Activated CD8-positive, alpha-beta memory T cell treated with anti-CD3 and anti-CD28 coated beads, Interleukin-2, amount 50 U/mL, for 48 hours (primary cell): ENCODE measurements at places on chromosomes 4 and X.
A peak's percentile ranks its signal among the peaks of the same experiment; 100 is the strongest.

DNA sequence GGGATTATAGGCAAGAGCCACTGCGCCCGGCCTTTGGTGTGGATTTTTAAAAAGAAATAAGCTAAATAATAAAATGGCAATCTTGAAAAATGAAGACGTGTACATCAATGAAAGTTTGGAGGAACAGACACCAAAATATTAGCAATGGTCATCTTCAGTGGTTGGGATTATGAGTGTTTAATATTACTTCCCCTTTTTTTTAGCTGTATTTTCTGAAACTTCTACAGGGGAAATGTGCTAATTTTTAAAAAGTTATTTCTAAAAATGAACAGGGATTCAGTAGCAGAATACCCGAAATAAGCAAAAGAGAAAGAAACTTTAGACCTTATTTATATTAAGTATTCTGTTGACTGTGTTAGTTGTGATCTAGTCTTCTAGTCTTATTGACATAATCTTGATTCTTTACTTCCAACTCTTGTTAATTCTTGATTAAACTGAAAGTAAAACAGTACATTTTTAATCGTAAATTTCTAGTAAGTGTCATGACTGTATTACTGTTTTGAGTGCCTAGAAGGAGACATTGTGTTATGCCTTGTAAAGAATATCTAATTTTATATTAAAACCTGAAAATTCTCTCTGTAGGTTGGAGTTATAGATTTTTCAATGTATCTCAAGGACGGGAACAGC is 51.3 kb downstream of the RUFY3 start:
- DNase-seq, result no peak

GRCh38 chr4:76533314-76533713 is 98.3 kb downstream of the SHROOM3 start:
- DNase-seq, result no peak

DNA sequence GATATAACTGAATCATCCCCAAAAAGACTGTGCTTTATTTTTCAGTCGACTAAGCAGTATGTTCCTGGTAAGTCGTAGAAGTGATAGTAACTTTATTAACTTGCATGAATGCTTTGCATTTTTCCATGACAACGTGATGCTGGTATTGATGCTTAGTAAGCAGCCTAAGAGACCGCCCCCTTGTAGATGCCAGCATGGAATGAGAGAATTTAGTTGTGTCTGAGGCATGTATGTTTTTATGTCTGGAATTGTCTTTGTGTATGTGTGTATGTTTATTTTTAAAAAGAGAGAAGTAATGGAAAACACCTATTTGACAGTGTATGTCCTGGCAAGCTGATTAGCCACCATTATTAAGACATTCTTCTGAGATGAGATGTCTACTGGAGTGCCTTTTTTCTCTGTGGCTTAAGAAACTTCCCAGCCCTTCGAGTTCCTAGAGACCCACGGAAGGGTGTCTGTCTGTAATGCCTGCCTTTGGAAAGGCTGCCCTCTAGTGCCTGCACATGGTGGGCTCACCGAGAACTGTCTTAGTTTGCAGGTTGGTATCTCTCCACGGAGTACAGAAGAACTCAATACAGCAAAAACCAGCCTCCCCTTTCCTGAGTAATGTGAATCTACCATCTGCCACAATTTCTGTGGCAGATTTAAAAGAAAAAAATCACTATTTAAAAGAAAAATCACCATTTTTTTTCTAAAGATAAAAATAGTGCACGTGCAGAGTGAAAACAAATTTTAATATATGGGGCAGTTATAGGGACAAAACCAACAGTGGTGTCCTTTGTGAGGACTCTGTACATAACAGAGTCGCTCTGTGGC is 85.9 kb downstream of the AASDH start:
- DNase-seq, result peak; percentile 58

DNA sequence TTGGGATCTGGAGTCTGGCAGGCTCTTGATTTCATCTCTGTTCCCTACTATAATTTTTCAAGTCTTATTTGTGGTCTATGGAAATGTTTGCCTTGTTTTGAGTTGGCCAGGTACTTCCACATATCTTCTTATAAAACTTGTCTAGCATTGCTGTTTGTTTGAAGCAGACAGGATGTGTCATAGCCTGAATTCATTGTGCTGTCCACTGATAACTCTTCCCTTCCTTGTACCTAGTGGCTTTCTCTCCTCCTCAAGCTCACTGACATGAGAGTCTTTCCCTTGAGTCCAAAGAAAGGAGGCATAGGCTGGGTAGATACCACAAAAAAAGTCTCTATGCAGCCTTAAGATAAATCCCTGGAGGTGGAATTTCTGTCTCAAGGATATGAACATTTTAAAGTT is 59.2 kb upstream of the FAM241A start:
- DNase-seq, result no peak

GRCh38 chr4:7043284-7044136 is at the start of gene TADA2B:
Gene TADA2B (plus strand): TSS chr4:7043372. CDS start chr4:7043580, 208 bp downstream.
- peak; percentile 78 for DNase-seq

- no peak for DNase-seq
Observed at GRCh38 chr4:52265781-52266525, 214.8 kb downstream of the SPATA18 start.

- DNase-seq, result no peak
Observed at GRCh38 chr4:172514801-172515200, 653.8 kb upstream of the GALNT7 start.

DNA sequence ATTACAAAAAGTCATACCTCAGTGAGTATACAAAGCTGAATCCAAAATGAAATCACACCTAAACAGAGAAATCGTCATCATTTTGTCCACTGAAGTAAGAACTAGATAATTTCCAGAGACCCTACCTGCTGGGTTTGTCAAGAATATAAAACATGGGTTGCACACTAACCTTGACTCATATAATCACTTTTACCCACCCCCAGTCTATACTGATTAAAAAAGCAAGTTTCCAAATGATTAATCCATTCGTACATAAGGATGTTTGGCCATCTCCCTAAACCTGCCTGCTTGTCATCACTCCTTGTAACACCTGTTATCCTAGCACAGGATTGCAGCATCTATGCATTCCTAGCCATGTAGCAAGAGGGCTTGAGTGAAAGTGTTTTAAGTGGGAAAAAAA is 4.7 kb downstream of the RAP2C start:
- DNase-seq, result no peak

- DNase-seq, result no peak
Observed at GRCh38 chrX:8274170-8274569, 103.1 kb upstream of the VCX2 start.

DNA sequence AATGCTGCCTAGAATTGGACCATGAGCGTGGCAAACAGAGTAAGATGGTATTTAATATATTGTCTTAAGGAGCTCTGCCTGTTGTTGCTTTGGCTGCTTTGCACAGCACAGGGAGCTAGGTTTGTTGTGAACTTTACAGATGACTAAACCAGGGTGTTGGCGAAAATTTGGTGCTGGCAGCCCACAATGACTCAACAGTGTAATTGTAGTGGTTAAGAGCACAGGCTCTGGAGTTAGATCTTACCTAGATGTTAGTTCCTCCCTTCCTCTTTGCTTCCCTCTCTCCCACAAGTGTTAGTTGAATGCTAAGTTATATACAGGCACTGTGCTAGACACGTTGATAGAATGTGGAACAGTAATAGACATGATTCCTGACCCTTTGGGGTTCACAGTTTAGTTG is 128.9 kb upstream of the TRPC5 start:
- no peak for DNase-seq

GRCh38 chr4:28462766-28463700 is 1602.4 kb downstream of the STIM2 start:
- DNase-seq, result no peak

GRCh38 chr4:88166608-88167007 is 8.2 kb upstream of the ABCG2 start:
- no peak for DNase-seq

GRCh38 chr4:47915378-47915777 is 995 bp upstream of the NFXL1 start:
- DNase-seq, result no peak

- no peak for DNase-seq
Observed at GRCh38 chr4:82680834-82681233, 117.8 kb downstream of the SCD5 start.

GRCh38 chrX:146243041-146243440 is 425.4 kb downstream of the SLITRK2 start:
- DNase-seq, result no peak

GRCh38 chr4:126710935-126711334 is 921.8 kb upstream of the INTU start:
- no peak for DNase-seq

GRCh38 chrX:127764674-127765073 is 287.5 kb downstream of the ACTRT1 start:
- no peak for DNase-seq

DNA sequence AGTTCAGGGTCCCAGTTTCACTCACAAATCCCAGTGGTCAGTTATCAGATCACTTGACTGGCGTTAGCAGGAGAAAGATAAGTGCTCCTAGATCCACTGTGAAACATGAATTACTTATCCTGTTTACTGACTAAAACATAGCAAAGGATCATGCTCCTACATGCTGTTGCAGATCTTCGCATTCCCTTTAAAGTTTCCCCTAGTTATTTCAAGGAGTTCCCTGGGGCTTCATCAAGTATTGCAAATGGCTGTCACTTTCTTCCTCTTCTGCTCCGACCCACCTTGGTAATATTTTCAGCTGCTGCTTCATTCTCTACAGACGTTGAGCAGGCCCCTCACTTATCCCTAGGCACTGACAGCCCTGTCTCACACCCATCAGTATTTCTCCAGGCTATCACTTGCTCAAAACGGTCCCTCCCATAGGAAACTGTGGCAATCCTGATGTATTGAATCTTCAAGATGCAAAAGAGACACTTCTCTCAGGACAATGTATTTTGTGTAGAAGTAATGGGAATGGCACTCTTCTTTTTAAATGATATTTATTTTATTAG is 466.0 kb downstream of the INPP4B start:
- DNase-seq, result no peak

GRCh38 chrX:129637217-129638109 is 17.3 kb downstream of the APLN start:
- peak; percentile 86 for DNase-seq

DNA sequence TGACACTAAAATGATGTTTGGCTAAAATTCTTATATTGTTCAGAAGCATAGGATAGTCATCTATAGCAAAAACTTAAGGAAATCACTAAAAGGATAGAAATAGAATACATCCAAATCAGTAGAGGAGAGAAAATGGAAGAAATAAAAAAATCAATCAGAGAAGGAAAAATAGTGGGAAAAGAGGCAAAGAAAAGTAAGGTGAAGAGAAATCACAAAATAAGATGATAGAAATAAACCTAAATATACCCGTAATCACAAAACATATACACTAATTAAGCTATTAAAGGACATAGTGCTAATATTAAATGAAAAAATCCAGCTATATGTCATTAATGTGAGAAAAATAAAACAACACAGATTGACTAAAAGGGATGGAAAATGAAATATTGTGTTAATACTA is 6.3 kb downstream of the PGRMC2 start:
- DNase-seq, result no peak

- DNase-seq, result no peak
Observed at GRCh38 chrX:116317409-116317808, 119.0 kb upstream of the SLC6A14 start.

- no peak for DNase-seq
Observed at GRCh38 chr4:83189631-83190136, 75.2 kb upstream of the PLAC8 start.

DNA sequence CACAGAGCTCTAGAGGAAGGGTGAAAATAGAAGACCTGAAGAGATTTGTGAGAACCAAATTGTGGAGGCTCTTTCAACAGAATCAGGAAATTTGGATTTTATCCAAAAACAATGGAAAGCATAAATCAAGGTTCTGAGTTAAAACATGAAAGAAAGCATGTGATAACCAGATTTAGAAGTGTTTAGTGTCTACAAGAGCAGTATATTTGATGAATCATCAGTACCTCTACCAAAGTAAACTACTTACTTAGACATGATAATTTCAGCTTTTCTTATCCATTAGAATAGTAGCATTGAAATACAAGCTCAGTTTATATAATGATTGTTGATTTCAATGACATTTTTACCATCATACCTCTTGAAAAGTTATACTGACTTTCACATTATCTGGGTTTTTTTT is 25.9 kb upstream of the INTU start:
- no peak for DNase-seq

DNA sequence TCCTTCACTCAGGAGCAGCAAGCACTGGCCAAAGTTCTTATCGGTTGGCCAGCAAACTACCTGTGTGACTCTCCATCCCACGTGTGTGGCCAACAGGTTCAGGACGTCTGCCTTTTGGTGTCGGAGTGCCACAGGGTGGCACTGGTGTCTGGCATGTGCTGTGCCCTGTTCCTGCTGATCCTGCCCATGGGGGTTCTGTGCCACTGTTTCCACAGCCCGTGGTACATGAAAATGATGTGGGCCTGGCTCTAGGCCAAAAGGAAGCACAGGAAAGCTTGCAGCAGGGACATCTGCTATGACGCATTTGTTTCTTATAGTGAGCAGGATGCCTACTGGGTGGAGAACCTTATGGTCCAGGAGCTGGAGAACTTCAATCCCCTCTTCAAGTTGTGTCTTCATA is 4.6 kb upstream of the TLR2 start:
- DNase-seq, result no peak

- DNase-seq, result no peak
Observed at GRCh38 chr4:26204911-26205370, 115.9 kb upstream of the RBPJ start.

DNA sequence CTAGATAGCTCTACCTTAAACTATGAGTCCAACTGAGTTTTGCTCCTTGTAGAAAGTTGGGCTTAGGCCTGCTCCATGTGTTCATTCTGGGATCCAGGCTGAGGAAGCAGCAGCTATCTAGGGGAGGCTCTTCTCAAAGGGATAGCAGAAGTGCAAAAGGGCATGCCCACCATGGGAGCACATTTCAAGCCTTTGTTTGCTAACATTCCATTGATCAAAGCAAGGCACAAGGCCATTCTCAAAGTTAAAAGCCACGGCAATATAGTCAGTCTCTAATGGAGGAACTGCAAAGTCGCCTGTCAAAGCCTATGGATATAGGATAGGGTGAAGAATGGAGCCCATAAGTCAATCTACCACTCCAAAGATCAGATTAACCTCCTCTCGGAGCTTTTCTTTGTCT is 488.1 kb upstream of the ARX start:
- DNase-seq, result no peak

DNA sequence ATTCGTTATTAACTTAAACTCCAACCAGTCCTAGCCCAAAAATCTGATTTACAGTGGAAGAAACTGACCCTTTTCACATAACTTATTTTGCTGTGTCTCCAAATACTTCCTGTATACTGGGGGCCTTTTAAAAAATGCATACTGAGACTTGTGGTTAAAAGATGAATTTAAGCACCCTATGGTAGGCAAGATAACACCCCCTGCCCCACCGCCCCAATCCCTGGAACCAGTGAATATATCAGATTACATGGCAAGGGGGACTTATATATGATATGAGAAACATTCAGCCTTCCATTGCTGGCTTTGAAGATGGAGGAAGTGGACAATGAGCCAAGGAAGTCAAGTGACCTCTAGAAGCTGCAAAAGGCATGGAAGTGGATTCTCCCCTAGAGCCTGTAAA is 3.1 kb upstream of the CLCN3 start:
- DNase-seq, result no peak

DNA sequence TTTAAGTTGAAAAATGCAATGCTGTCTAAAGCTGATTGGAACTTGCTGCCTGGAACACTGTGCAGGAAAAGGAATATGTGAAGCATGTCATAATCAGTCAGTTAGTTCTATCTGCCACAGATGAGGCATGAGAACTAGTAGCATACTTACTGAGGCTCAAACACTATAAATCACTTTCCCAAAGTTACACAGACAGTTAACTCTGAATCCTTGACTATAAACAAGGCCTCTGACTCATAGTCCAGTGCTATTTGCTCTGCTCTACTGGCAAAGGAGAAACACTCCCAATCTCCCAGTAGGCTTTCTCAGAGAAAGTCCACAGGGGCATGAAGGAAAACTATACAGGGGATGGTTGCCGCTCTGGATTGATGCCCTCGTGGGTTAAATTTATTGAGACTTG is 2078.4 kb upstream of the TENM3 start:
- DNase-seq, result no peak
